ENCODE measurements at places on chromosomes 3 and 15.

- DNase-seq: no peak
Observed at GRCh38 chr15:49154799-49155109, 645 bp downstream of the COPS2 start.

DNA sequence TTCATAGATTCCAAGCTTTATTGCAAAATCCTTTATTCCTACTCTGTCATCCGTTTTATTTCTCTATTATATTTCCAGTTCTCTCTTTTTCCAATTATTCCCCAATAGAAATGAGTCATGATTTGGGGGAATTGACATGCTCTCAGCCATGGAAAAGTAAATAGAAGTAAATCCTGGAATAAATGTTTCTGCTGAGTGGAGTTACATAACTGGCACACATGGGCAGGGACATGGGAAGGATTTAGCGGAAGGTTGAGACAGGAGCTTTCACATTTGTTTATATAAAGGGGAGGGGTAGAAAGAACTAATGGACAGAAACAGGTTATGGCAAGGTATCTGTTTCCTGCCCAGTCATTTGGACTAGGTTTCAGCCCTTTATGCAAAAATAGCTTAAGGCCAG is 221.6 kb downstream of the PLOD2 start:
- DNase-seq: no peak

- DNase-seq: no peak
Observed at GRCh38 chr15:78757636-78757905, 53.7 kb downstream of the ADAMTS7 start.

DNA sequence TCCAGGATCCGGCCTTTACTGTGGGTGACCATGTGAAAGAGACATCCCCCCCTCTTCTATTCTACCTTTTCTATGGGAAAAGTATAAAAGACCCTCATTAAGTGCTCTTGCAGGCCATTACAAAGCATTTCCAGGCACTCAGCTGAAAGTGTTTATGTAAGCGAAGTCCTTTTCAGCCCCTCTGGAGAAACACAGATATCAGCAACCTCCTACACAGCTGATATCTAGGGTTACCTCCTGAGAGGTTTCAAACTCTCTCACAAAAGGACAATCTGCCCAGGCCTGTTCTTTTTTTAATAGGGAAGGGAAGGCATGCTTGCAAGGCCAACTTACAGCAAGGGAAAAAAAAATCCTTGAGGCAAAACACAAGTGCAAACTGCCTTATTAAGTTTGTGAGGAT is 12.6 kb downstream of the ETV5 start:
- DNase-seq: no peak

DNA sequence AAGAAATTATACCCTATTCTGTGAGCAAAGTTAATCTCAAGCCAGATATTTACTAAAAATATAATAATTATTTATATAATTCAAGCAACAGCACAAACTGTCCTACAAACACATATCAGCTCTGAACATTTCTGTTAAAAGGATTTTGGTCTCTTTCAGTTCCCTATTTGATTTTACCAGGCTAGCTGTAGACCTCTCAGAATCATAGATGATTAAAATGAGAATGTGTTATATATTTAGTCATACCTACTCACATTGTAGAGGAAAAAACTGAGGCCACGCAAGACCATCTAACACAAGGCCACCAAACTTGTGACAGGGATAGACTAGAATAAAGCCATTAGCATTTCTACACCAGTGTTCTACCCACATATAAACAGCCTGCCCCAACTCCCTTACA is 28.5 kb downstream of the ACKR4 start:
- no peak for DNase-seq

DNA sequence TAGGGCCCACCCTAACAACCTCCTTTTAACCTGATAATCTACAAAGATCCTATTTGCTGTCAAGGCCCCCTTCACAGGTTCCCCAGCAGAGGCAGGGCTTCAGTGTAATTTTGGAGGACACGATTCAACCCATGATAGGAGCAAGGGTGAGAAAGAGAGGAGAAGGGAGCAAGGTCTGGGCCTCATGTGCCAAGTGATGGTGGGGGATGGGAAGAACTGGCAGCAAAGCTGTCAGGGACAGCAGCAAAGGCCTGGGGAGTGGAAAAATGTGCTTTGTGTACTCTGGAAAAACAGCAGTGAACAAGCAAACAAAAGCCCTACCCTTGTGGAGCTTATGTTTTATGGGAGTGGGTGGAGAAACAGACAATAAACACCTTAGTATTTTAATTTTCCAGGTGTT is 2.7 kb upstream of the GALNT15 start:
- no peak for DNase-seq

DNA sequence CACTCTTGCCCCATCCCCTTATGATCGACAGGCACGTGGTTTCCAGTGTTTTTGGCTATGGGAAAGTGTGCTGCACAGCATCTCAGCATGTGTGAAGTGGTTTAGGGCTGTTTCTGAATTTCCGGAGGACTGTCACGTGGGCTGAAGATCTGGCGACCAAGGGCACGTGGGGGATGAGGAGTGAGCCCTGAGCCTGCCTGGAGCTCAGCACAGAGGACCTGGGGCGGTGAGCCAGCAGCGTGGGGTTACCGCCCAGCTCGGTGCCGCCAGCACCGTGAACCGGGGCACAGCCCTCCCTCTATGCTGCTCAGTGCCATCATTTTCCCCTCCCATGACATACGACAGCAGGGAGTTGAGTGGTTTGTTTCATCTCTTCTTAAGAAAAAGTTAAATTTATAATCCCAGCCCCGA is 150.2 kb downstream of the DNAJB8 start:
- DNase-seq: no peak

- no peak for DNase-seq
Observed at GRCh38 chr15:76894174-76894573, 11.0 kb downstream of the SCAPER start.

DNA sequence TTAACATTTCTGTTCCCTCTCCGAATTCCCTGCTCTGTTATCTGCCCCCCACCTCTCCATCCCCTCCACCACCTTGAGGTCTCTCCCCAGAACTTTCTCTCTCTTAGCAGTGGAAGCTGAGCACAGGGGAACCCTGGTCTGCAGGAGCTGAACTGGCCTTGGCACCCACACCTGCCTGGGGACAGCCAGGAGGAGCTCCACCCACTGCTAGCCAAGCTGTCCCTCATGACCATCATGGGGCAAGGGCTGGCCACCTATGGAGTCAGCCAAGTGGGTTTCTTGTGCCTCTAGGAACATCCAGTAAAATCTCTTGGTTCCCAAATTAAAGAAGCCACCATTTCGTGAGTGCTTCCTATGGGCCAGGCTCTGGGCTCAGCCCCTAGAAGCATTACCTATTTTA is 276.4 kb upstream of the TLE3 start:
- DNase-seq: no peak

DNA sequence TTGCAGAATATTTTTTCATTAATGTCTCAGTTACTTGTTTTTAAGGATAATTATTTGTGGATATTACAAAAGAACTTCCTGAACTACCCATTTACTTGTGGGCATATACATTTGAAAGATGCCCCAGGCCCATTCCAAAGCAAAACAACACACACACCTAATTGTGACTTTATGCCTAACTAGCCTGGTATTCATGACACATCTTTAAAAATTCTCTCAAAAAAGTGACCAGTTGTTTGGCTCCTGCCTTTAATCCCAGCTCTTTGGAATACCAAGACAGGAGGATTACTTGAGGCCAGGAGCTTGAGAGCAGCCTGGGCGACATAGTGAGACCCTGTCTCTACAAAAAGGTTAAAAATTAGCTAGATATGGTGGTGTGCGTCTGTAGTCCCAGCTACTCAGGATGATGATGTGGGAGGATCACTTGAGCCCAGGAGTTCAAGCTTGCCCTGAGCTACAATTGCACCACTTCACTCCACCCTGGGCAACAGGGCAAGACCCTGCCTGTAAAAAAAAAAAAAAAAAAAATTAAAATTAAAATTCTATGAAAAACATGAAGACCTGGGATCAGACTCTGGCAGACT is 51.7 kb upstream of the SLC4A7 start:
- no peak for DNase-seq

- no peak for DNase-seq
Observed at GRCh38 chr3:72131899-72132298, 347.0 kb upstream of the PROK2 start.

DNA sequence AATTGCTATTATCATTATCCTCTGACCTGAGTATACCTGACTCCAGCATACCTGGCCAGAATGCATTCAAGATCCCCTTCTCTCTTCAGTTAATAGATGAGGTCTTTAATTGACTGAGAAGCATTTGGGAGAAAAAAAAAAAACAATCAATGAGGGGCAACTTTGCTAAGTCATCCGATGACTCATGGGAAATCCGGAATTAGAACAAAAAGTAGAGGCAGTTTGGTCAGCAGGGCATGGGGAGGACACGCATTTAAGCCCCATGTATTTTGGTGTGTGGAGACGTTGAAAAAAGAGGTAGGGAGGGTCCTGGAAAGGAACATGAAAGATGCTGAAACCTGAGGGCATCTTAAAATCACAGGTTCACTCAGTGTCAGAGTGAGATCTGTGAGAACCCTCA is 256.2 kb downstream of the RORA start:
- DNase-seq: no peak

- DNase-seq: no peak
Observed at GRCh38 chr3:181913254-181913653, 201.5 kb downstream of the SOX2 start.

DNA sequence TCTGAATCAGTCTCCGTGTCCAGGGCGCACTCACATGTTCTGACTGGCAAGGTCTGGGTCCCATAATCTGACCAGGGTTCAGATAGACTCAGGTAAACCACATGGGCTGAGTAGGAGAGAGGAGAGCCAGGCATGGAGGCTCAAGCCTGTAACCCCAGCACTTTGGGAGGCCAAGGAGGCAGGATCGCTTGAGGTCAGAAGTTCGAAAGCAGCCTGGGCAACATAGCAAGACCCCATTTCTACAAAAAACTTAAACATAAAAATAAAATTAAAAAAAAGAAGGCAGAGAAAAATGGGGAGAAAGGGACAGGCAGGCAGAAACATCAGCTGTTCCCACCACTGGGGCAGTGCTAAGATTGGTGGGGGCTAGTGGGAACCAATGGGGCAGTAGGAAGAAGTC is 5.4 kb downstream of the TMEM43 start:
- DNase-seq: no peak

DNA sequence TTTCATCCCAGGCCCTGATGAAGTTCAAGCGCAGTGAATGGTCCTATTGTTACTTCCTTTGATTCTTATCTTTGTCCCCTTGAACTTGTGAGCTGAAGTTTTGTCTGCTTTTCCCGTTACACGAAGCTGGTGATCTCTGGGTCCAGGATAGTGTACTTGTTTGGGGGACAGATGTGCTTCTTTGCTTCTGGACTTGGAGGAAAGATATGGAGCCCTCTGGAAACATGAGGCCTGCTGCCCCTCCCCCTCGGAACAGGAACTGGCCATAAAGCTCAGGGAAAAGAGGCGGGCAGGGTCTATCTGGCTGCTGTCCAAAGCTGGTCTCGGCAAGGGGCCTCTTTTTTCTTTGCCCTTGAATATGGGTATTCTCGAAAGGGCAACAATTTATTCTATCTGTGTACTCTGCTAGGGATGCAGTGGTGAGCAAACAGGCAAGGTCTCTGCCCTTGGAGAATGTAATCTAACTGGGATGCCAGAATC is 47.6 kb downstream of the IDH2 start:
- DNase-seq: no peak

DNA sequence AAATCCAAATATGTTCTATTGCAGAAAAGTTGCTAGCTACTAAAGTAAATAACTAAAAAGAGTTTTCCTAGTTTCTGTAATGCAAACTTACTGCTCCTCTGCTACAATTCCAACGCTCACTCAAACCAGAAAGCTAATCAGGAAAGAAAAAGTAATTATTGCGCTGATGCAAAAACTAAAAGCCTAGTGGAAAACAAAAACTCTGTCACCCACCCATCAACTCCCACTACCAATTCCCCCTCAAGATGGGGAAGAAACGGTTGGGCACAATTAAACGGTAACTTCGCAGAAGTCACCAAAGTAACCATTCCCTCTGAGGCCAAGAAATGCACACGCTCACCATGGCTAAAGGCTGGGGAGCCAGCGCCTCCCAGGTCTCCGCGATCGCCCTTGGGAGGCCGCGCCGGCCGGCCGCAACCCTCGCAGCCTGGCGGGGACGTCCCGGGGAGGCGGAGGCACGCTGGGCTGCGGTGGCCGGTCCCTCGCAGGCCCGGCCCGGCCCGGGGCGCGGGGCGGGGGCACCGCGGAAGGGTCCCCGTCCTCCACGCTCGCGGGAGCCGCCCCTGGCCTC is 684 bp downstream of the SLTM start:
- DNase-seq: no peak

Data from H54 (cell line).